Naive thymus-derived CD4-positive, alpha-beta T cell (primary cell): ENCODE measurements at places on chromosomes 6 and 20.
A peak's percentile ranks its signal among the peaks of the same experiment; 100 is the strongest.

GRCh38 chr6:80163754-80164187 lies 57.3 kb downstream of the BCKDHB start:
- no peak for DNase-seq

DNA sequence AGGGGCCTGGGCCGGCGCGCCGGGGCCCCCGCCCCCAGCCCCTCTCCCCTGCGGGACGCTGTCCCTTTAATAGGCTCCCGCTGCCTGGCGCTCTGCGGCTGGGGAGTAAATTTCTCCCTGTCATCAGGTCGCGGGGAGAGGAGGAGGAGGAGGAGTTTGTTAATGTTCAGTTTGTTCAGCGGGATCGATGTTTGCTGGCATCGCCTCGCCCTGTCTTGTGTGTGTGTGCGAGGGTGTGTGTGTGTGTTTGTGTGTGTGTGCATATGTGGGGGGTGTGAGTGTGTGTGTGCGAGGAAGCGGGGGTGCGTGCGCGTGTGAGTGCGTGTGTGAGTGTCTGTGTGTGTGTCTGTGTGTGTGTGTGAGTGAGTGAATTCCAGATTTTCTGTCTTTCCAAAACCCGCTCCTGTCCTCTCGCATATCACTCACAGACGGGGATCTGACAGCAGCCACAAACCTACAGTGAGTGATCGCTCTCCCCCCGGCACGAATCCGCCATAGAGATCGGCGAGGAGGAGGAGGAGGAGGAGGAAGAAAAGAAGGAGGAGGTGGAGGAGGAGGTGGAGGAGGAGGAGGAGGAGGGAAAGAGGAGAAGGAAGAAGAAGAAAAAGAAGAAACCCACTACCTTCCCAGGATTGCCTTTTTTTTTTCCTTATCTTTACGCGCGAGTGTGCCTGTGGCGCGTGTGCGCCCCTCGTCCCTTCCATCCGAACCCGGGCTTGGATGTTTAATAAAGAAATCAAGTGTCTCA lies at the start of gene TSHZ2:
TSS of gene TSHZ2 (plus strand) at position 169 of the 748 bp plus-strand sequence. CDS start 936 bp downstream, outside the sequence.
- peak; percentile 75 for DNase-seq

DNA sequence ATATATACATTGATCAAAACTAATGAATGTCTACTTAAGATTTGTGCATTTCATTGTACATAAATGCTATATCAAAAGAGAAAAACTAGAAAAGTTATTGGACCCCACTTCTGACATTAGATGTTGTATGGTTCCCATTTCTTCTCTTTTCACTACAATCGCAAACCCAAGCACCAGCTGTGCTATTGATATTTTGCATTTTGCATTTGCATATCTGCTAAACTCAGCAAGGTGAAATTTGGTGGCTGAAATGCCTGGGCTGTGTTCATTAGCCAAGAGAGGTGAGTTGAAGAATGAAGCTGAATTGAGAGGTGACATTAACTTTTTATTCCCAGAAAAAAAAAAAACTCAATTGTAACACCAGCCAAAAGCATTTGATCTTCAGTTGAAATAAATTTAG lies 232.1 kb upstream of the TENT5A start:
- no peak for DNase-seq

- no peak for DNase-seq
Measured at GRCh38 chr6:835476-836160, 142.7 kb upstream of the EXOC2 start.

- peak; percentile 54 for DNase-seq
Measured at GRCh38 chr20:54103067-54103761, 32.8 kb upstream of the BCAS1 start.

- no peak for DNase-seq
Measured at GRCh38 chr6:144696610-144697368, 411.7 kb downstream of the UTRN start.

GRCh38 chr6:155157101-155157500 lies 106.7 kb upstream of the CLDN20 start:
- no peak for DNase-seq

- no peak for DNase-seq
Measured at GRCh38 chr6:103672169-103672568, 1187.5 kb downstream of the HACE1 start.

GRCh38 chr20:63066506-63067265 lies 59.9 kb upstream of the BHLHE23 start:
- no peak for DNase-seq

- no peak for DNase-seq
Measured at GRCh38 chr6:80789912-80790570, 683.6 kb downstream of the BCKDHB start.

GRCh38 chr20:5522422-5522821 lies 205.7 kb upstream of the PROKR2 start:
- no peak for DNase-seq

DNA sequence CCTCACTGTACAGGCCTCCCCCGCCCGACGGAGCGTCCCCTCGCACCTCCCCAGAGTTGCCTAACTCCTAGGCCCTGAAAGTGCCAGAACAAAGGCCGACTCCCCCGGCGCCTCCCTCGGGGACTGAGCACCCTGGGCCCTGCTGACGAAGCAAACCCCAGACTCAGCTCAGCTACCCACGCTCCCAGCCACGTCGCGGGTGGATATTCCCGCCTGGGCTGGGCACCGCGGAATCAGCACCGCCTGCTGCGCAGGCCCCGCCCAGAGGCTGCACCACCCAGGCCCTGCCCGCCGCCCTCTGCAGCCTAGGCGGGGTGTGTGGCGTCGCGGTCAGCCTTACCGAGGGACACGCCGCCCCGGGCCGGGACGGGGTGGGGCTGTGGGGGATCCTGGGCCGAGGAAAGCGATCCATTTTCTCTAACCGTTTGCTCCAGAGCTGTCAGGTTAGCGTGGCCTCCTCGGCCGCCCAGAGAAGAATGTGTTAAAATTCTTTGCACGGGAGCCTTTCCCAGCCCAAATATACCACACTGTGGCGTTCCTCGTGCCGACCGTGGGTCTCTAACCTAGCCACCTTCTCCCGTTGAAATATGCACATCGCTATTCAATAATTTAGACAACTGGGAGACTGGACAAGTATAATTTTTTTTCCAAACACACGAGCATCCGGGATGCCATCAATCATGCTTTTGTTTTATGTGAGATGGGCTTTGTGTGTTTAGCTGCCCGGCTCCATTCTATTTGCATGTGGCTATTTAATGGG lies 31.4 kb downstream of the TFAP2A start:
- DNase-seq = no peak

DNA sequence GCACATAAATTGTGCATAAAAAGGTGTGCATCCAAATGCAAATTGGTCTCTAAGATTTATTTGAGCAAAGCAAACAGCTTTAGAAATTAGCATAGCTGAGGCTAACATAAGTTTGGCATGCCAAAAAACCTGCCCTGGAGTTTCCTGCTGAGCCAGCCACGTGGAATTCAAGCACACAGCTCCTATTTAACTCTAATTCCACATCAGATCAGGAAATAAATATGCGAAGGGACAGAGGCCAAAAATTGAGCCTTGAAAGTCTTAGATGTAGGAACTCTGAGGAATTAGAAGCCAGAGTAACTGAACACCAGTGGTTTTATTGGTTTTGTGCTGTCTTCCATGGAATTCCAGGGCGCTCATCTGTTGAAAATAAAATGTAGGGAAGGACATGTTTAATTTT lies 19.6 kb downstream of the SOBP start:
- DNase-seq = no peak

DNA sequence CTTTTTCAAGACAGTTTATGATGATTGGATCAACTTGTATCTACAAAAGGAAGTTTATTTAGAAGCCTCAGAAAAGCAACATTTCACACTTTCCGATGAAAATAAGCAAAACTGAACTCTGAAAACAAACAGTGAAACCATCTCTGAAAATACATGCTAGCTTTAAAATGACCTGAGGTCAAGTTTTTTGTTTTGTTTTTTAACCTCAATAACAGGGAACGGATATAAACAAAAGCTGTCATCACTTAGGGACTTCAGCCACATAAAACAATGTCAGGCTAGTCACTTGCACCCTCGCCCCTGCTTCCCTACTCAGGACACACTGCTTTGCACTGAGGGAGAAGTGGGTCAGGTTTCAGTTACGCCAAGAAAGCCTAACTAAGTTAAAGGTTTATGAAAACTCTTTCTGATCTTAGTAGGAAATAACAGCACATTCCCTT lies 11.6 kb downstream of the BACH2 start:
- DNase-seq = no peak

DNA sequence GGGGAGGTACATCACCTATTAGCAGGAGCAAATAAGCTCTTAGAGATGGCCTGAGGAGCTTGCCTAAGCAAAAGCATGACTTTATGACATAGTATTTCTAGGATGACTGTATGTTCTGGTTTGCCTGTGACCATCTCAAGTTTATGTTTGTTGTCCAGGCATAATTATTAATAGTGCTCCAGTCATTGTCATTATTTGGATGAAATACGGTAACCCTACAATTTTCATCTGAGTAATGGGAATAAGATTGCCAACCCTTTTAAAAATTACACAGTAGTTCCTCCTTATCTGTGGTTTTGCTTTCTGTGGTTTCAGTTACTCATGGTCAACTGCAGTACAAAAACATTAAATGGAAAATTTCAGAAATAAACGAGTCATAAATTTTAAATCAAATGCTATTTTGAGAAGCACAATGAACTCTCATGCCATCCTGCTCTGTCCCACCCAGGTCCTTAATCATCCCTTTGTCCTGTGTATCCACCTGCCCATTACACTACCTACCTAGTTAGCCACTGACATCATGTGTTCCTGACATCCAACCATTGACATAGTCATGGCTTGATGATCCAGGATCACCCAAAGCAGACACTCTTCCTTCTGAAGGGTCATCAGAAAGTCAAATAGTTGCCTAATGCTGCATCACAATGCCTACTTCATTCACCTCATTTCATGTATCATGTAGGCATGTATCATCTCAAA lies 27.0 kb upstream of the TFB1M start:
- no peak for DNase-seq

DNA sequence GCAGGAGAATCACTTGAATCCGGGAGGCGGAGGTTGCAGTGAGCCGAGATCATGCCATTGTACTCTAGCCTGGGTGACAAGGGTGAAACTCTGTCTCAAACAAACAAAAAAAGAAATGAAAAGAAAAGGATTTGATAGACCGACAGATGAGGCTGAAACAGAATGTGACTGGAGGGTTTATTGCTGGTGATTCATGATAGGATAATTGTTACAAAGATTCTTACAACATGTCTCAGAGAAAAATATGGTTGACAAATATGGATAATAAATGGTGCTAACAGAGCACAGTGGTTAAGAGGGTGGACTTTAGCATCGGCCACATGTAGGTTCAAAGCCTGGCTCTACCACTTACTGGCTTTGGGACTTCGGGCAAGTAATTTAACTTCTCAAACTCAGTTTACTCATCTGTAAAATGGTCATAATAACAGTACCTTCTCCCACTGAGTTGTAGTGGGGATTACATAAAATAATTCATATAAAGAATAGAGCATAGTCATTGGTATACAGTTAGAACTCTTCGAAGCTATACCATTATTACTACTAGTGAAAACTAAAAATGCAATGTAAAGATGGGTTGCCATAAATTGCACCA lies 131.9 kb downstream of the MAP3K7 start:
- DNase-seq = no peak

GRCh38 chr6:165579151-165579550 lies 83.9 kb downstream of the PDE10A start:
- no peak for DNase-seq

GRCh38 chr6:169406804-169407203 lies 153.2 kb upstream of the THBS2 start:
- no peak for DNase-seq

- no peak for DNase-seq
Measured at GRCh38 chr6:155244434-155244833, 19.4 kb upstream of the CLDN20 start.

DNA sequence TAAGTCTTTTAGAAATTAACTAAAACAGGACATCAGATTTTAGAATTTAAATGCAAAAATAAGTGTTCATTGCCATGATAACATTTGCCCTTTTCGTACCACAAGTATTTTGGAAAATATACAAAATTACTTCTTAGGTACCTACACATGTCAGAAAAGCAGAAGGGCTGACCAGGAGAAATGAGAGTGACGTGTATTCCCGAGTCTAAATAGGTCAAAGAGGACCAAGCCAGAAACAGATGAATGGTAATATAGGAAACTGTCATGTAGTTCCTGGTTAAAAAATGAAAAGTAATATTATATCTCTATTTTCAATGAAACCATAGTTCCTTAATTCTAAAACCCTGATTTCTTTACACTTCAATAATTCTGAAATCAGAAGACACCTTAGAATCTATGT lies 126.2 kb downstream of the IPCEF1 start:
- no peak for DNase-seq

DNA sequence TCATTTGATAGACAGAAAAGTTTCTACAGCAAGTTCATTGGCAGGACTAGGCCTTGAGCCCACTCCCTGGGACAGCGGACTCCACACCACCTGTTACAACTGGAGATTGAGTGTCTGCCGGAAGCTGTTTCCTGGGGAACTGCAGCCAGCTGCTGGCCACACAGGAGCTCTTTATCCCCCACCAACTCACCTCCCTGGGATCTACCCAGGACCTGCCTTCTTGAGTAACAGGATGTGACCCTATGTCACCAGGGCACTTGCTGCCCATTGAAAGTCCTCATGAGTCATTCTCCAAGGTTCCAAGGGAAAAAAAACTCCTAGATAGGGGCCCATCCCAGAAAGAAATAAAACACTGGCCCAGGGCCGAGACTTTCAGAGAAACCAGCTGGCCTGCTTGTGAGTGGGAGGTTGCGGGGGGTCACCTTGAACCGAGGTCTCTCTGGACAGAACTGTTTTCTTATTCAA lies 37.4 kb upstream of the SLC9A8 start:
- no peak for DNase-seq

GRCh38 chr6:165599596-165600487 lies 63.2 kb downstream of the PDE10A start:
- DNase-seq = no peak

GRCh38 chr6:1749041-1749440 lies 139.3 kb downstream of the FOXC1 start:
- DNase-seq = no peak

DNA sequence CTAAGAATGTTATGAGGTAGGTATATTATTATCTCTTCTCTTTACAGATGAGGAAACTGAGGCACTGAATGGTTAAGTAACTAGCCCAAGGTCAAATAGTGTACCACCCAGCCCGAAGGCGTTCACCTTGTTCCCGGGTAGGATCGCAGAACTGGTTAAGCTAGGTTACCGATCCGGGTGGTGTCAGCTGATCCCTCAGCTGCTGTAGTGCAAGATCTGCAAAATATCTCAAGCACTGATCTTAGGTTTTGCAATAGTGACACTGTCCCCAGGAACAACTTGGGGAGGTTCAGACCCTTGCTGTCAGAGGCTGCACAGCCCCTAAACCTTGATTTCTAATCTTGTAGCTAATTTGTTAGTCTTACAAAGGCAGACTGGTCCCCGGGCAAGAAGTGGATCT lies 28.1 kb downstream of the SLC52A3 start:
- no peak for DNase-seq
